Activated CD8-positive, alpha-beta memory T cell treated with anti-CD3 and anti-CD28 coated beads for 48 hours (primary cell): ENCODE measurements at places on chromosomes 6 and 20.

DNA sequence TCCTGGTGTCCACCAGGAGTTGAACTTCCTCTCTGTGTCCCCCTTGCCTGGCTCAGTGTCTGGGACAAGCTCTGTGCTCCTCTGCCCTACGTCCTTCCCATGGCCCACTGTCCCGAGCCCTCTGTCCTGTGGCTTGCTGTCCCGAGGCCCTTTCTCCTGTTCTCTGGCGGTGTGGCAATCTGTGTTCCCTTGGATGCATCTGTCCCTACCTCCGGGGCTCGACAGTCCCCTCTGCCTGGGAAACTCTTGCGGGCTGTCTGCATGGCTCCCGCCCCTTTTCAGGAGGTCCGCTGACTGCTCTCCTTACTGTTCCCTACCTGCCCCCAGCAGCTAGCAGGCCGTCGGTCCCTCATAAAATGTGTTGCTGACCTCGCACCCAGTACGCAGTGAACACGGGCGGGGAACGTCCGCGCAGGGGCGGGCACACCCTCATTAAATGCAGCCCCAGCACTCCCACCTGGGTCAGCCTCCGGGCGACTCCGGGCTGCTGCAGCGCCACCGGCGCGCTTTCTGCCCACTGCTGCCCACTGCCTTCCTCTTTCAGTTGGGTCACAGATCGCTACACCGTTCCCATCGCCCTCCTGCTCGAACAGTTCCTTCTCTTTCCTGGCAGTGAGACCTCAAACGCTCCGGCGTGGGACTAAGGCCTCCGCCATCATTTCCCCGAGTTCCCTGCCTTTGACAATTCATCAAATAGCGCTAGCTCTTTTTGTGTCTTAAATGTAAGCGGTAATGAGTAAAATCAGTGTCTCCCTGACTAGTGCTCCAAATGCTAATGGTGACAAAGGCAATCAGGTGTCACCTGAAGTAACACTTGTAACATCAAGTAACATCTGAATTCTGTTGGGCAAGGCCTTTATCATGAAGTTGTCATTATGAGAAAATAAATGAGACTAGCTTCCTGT lies 60.5 kb downstream of the RSPH3 start:
- DNase-seq: no peak

GRCh38 chr6:133916650-133917151 lies 27.8 kb downstream of the TCF21 start:
- peak; percentile 77 for DNase-seq

- DNase-seq: no peak
These were observed 102.6 kb downstream of the CD109 start for GRCh38 chr6:73798592-73798991.

GRCh38 chr6:146028252-146028795 lies 538 bp upstream of the GRM1 start:
- peak; percentile 7 for DNase-seq

DNA sequence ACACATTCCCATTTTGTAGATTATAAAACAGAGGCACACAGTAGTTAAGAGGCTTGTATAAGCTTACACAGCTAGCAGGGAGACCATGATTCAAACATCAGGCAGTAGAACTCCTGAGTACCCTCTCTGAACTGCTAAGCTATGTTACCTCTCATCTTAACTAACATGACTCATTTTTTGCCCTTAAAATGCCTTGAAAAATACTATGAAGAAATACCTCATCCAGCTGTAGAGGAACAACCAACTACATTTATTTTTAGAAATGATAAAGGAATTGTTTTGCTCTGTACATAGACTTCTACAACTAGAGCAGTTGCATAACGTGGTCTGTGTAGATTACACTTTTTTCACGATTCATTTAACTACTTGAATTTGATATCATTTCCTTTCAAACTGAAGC lies 102.1 kb downstream of the FLRT3 start:
- DNase-seq: no peak

- DNase-seq: no peak
These were observed 21.7 kb upstream of the OCSTAMP start for GRCh38 chr20:46572153-46572552.

- no peak for DNase-seq
These were observed 35.9 kb downstream of the BEND3 start for GRCh38 chr6:107079429-107079828.

GRCh38 chr6:107246972-107247615 lies 131.8 kb upstream of the BEND3 start:
- no peak for DNase-seq

GRCh38 chr6:2086326-2086965 lies 159.0 kb downstream of the GMDS start:
- DNase-seq: no peak

- no peak for DNase-seq
These were observed 28.1 kb downstream of the RIPOR3 start for GRCh38 chr20:50663095-50663821.

- DNase-seq: no peak
These were observed 239.8 kb downstream of the PTPRT start for GRCh38 chr20:42949950-42950349.

DNA sequence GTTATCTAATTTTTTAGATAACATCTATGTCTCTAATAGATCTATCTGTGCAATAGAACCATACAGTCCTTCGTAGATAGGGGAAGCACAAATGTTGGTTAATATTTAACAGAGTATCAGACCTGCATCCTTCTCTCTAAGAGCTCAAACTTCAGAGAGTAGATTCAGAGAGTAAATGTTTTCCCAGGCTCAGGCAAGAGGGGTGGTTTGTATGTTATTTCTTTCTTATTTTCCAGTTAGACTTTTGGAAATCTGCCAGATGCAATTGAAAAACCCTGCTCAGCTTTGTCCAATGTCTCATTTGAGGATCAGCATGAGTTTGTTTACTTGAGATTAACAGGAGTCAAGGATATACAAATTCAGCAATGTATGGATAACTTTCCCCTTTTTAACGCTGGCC lies 361.9 kb downstream of the BCKDHB start:
- DNase-seq: no peak

- no peak for DNase-seq
These were observed 123.6 kb upstream of the GLP1R start for GRCh38 chr6:38924791-38925509.

DNA sequence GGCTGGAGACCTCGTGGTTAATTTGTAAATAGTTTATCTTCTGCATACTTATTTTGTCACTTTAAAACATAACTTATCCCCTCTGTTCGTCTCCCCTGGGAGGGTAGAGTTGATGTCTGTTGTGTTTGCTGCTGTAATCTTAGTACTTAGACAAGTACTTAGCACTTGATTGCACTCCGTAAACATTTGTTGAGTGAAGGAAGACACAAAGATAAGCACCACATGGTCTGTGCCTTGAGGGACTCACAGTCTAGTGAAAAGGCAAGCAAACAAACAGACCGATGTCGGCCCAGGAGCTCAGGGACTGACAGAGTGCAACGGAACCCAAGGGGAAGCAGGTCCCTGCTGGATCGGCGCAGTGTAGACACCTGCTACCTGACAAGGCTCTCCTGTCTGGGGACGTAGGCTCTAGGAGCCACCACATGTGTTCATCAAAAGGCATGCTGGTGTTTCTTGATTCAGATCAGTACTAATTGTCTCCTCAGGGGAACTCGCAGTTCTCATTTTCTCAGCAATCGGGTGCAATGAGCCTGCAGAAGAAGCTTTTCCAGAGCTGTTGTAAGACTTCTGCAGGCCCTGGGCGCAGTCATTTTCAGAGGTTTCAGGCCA lies 31.4 kb downstream of the EDN3 start:
- DNase-seq: no peak

- DNase-seq: no peak
These were observed 253.5 kb downstream of the NRN1 start for GRCh38 chr6:5753209-5753608.

GRCh38 chr6:69220375-69220774 lies 576.4 kb downstream of the LMBRD1 start:
- DNase-seq: no peak

- no peak for DNase-seq
These were observed 298.2 kb downstream of the UBE3D start for GRCh38 chr6:82767447-82767846.

- DNase-seq: no peak
These were observed 29.5 kb downstream of the TCF21 start for GRCh38 chr6:133918208-133918930.

GRCh38 chr6:36691011-36691410 lies 6.6 kb upstream of the RAB44 start:
- no peak for DNase-seq

GRCh38 chr6:143301188-143301587 lies 149.3 kb downstream of the ADAT2 start:
- DNase-seq: no peak

- DNase-seq: no peak
These were observed 3.3 kb downstream of the ATP5F1E start for GRCh38 chr20:59028812-59029211.

- DNase-seq: no peak
These were observed 60.5 kb downstream of the HACE1 start for GRCh38 chr6:104799134-104799657.

- no peak for DNase-seq
These were observed 82.8 kb upstream of the CDYL start for GRCh38 chr6:4693173-4693970.

- no peak for DNase-seq
These were observed 106.5 kb downstream of the THEMIS start for GRCh38 chr6:127794405-127794804.

DNA sequence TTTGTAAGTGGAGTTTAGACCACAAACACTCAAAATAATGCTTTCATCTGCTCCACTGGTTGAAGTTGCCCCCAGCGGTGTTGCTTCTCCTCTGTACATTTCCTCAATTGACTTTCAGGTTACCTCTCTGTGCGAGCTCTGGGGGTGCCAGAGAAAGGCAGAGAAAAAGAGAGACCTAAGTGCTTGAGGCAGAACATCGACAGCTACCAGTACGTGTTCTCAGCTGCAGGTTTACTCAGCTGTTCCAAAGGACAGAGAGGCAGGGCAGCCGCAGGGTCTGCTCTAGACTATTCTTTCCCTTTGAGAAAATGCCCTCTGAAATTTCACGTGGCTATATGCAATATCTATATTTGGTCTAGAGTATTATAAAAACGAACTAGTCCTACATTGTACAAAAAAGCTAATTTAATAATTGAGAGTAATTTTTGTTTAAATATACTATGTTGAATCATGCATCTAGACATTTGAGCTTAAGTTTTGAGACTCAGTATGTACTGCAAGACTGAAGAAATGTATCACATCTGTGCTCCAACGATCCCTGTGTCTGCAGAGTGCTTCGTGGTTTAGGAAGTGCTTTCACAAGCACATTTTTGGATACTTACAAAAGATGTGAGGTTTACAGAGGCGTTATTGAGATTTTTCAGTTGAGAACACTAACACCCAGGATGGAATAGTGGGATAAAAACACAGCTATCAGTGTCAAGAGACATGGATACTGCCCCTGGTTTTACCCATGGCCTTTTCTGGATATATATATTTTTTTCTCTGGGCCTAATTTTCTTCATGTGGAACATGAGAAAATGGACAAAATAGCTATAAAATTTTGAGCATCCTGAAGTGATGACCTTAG lies 453.6 kb upstream of the FLRT3 start:
- no peak for DNase-seq

- DNase-seq: no peak
These were observed 23.9 kb upstream of the ASF1A start for GRCh38 chr6:118869894-118870589.

GRCh38 chr20:48295445-48295903 lies 510.2 kb upstream of the SULF2 start:
- no peak for DNase-seq

DNA sequence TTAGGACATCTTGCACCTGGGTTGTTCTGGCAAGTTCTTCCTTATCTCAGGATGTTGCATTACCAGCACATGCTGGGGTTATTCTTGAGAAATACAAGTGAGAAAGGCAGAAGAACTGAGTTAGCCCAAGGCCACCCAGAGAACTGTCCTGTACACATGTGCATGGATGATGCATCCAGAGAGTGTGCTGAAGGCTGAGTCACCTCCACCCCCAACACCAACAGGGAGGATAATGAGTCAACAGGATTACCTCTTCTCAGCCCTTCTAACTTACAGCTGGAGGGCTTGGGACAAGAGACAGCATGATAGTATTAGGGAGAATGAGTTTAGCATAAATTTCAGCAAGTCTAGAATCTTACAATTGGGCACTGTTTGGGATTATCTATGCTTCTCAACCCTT lies 8.5 kb downstream of the SCGN start:
- no peak for DNase-seq
